ENCODE measurements at places on chromosomes 3 and 15. TPM values are rescaled to one million over a fixed set of nuclear protein-coding genes. Genes with fewer than 3 reads are reported as not detected.

GRCh38 chr3:187880441-187880840 lies 135.2 kb upstream of the BCL6 start:
- no peak for DNase-seq

REC114 gene
- not detected for polyA plus RNA-seq

DNA sequence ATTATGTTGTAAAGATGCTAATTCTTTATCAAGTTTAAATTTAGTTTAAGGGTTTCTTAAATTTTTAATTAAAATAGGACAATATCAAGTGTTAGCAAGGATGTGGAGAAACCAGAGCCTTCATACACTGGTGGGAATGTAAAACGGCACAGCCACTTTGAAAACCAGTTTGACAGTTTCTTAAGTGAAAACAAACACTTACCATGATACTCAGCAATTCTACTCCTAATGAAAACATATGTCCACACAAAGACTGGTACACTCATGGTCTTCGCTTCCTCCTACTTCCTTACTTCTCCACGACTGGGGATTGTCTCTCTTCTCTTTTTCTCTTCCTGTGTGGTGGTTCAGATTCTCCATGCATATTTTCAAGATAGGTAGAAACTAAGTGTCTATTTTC lies 9.2 kb downstream of the SKIC8 start:
- DNase-seq = no peak

GRCh38 chr3:55484801-55485791 lies 2.0 kb downstream of the WNT5A start:
- no peak for DNase-seq

All from CD4-positive, alpha-beta memory T cell (primary cell).